ENCODE measurements at places on chromosomes 6 and 20. TPM values are rescaled to one million over a fixed set of nuclear protein-coding genes. Genes with fewer than 3 reads are reported as not detected.
A peak's percentile ranks its signal among the peaks of the same experiment; 100 is the strongest.

Gene PRL
- not detected for total RNA-seq

Gene MTO1
- total RNA-seq: 17.4 TPM

DNA sequence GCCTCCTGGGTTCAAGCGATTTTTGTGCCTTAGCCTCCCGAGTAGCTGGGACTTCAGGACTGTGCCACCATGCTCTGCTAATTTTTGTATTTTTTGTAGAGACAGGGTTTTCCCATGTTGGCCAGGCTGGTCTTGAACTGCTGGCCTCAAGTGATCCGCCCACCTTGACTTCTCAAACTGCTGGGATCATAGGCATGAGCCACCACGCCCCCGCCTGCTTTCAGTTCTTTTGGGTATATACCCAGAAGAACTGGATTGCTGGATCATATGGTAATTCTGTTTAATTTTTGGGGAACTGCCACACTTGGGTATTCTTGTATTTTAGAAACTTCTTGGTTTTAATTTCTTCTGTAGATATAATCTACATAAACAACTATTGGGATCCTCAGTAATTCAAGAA is 17.0 kb downstream of the CDS2 start:
- DNase-seq: no peak

GRCh38 chr20:50584687-50585086 is 74.5 kb downstream of the PTPN1 start:
- no peak for DNase-seq

Gene HLA-DRB5
- total RNA-seq: not detected

Gene MYBL2
- total RNA-seq: 40.8 TPM

GRCh38 chr20:59123011-59123677 is 40.5 kb upstream of the ZNF831 start:
- DNase-seq: no peak

GRCh38 chr20:49614338-49615050 is 46.6 kb upstream of the PTGIS start:
- no peak for DNase-seq

Gene EPB41L1
- 25.3 TPM for total RNA-seq

Gene FAM83C
- total RNA-seq: not detected

DNA sequence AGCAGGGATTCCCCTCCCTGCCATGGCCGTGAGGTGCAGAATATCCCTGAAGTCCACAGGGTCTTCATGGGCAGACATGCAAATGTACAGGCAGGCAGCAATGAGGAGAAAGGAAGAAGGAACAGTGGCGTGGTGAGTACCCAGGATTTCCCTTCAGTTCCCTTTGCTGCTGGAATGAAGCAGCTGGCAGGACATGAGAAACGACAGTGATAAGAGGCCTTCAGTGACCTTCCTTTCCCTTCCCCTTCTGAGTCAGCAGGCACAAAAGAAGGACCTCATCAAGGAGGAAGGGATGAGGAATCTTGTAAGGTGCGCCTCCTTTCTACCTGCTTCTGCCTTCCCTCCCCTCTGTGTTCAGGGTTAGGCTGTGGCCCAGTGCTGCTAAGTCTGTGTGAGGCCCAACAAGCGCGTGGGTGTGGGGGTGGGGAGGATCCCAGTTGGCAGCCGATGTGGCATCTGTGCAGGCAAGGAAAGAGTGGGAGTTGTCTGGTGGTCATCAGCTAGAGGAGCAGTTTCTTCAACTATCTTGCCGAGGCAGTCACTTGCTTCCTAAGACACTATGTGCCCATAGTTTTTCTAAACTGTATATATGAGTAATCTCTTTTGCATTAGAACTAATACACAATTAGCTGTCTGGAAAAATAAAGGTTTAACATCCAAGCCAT is 29.5 kb upstream of the FBXO9 start:
- DNase-seq: no peak

- DNase-seq: peak; percentile 75
These were observed 15.0 kb upstream of the IFNGR1 start for GRCh38 chr6:137233911-137234863.

- DNase-seq: no peak
These were observed 179.1 kb downstream of the SOD2 start for GRCh38 chr6:159513914-159514313.

- DNase-seq: no peak
These were observed 7.6 kb downstream of the BPIFB2 start for GRCh38 chr20:33015114-33015484.

Gene TULP1
- total RNA-seq: not detected

GRCh38 chr6:28785962-28786679 is 137.7 kb downstream of the TRIM27 start:
- no peak for DNase-seq

Gene TNNC2
- not detected for total RNA-seq

Gene SLC17A2
- not detected for total RNA-seq

GRCh38 chr6:32609731-32610640 is 20.3 kb upstream of the HLA-DRB1 start:
- DNase-seq: peak; percentile 93

- no peak for DNase-seq
These were observed 1.2 kb upstream of the EDN1 start for GRCh38 chr6:12288914-12289313.

Gene GRM1
- total RNA-seq: 0.53 TPM

Gene EFHC1
- 24.7 TPM for total RNA-seq

Gene MUC21
- not detected for total RNA-seq

GRCh38 chr6:149266659-149267058 is 50.9 kb upstream of the TAB2 start:
- DNase-seq: no peak

- no peak for DNase-seq
These were observed 1.4 kb downstream of the CST9 start for GRCh38 chr20:23604306-23604705.

- DNase-seq: peak; percentile 31
These were observed 136.3 kb downstream of the ZMYND8 start for GRCh38 chr20:47220161-47220582.

DNA sequence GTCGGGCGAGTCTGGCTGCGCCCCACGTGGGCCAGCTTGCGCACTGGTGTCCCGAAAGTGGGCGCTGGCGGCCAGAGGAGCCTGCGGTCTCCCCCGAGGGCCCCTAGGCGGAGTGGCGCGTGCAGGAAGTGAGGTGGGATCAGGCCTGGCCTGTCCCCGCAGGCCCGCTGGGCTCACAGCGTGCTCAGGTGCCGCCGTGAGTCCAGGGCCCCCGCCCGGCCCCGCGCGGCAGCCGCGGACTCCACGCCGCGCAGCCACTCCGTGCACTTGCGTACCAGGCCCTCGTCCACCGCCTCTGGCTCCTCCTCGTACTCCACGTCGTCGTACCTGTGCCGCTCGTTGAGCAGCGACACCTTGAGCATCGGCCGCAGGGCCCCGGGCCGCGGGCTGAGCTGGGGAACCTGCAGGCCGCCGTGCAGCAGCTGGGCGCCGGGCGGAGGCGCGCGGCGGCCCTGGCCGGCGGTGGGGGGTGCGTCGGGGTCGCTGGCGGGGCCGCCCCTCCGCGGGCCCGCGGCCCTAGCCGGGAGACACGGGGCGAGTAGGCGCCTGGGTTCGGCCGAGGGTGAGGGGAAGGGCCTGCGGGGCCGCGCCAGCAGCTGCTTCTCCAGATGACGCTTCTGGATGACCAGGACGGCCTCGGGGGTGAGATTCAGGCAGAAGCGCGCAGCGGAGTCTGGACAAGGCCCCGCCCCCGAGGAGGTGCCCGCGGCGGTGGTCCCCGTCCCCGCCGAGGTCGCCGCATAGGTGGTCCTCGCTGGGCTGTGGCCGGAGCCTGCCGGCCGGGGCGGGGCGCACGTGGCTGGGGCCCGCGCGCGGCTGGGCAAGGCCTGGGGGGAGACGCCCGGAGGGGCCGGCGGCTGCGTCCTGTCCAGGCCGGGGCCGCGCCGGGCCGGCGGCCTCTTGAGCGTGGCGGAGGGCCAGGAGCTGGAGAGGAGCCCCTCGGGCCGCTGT is 835 bp downstream of the PRR18 start:
- DNase-seq: no peak

Gene HEY2
- not detected for total RNA-seq

DNA sequence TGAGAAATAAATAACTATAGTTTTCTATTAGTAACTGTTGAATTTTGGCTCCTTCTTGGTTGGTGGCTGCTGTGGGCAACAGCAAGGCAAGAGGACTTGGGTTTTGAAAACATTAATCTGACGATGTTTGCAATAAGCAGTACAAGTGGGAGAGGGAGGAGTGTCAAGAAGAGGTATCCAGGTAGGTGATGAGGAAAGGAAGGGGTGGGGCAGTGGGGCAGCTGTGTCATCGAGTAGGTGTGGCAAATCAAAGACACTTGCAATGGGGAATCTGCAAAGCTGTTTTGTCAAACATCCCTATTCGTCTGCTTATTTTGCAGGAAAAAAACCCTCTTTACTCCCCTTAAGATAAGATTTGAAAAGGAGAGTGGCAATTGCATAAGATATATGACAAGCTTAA is 171.9 kb upstream of the MAP3K7 start:
- DNase-seq: no peak

DNA sequence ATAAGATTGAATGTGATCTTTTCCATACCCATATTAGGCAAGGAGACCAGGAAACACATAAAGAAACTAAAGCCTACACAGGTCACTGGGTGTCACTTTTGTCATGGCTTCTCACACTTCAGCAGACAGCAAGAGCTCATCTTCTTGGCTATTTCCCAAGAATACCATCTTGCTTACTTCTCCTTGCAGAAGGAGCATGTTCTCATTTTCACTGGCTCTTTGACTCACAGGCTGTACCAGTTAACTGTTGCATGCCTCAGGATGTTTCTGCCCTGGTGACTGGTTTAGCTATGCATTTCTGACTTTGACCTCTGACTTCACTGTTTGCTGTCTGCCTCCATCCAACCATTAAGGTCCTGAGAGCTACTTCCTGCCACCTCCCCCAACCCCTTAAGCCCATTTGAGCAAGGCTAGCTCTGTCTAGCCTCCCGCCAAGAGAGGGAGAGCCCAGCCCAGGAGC is 40.3 kb upstream of the OGFRL1 start:
- DNase-seq: no peak
